ENCODE measurements at places on chromosomes 4 and X. TPM values are rescaled to one million over a fixed set of nuclear protein-coding genes. Genes with fewer than 3 reads are reported as not detected.

The DMP1 gene
- total RNA-seq, result not detected

The ALB gene
- not detected for total RNA-seq

The CTAG2 gene
- not detected for total RNA-seq

The EDNRA gene
- 5.2 TPM for total RNA-seq

The ERCC6L gene
- total RNA-seq, result 0.15 TPM

The YIPF7 gene
- 0.73 TPM for total RNA-seq

The LIMCH1 gene
- 71.8 TPM for total RNA-seq

The PAGE5 gene
- not detected for total RNA-seq

The TMEM165 gene
- total RNA-seq, result 165 TPM

DNA sequence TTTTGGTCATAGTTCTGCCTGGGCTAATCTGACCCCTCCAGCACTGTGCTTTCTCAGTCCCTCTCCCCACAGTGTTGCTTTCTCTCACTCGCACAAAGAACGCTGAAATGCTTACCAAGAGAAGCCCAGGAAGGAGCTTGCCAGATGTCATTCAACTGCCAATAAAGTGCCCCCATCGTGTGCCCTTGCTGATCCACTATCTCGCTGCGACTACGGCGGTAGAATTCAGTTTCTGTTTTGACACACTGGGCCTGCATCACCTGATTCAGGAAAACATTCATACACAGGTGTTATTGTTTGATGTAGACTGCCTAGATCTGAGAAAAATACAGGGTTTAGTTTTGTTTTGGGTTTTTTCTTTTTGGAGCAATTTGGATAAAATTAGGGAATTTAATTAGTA, 121.2 kb downstream of the MANBA start:
- no peak for DNase-seq

GRCh38 chr4:61245069-61245714, 45.1 kb downstream of the ADGRL3 start:
- no peak for DNase-seq

GRCh38 chr4:144687466-144687865, 41.5 kb downstream of the HHIP start:
- DNase-seq, result no peak

GRCh38 chr4:13218326-13218958, 265.7 kb downstream of the RAB28 start:
- DNase-seq, result no peak

GRCh38 chr4:73194064-73194463, 64.5 kb downstream of the ANKRD17 start:
- DNase-seq, result no peak

GRCh38 chr4:39004758-39005157, 27.5 kb downstream of the TMEM156 start:
- no peak for DNase-seq

DNA sequence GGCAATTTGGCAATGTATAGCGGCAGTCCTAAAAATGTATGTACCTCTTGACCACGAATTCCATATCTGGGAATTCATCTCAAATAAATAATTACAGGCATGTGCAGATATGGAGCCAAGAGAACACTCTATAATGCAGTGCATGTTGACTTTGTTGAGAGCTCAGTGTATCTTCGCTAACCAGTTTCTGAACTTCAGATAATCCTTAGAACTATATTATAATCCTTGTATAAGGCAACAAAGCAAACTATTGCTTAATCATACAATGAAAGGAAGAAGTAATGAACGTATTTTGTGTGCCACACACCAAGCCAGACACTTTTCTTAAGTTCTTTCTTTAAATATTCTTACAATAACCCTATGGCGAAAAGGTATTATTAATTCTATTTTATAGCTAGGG, 168.5 kb downstream of the SMIM20 start:
- no peak for DNase-seq

- DNase-seq, result no peak
Measured at GRCh38 chrX:136608295-136608933, 39.5 kb upstream of the CD40LG start.

GRCh38 chrX:37349221-37350033, at the start of gene PRRG1:
Gene PRRG1 (plus strand): TSS chrX:37349364. CDS start chrX:37406250, 56,886 bp downstream.
- DNase-seq, result peak; percentile 38

DNA sequence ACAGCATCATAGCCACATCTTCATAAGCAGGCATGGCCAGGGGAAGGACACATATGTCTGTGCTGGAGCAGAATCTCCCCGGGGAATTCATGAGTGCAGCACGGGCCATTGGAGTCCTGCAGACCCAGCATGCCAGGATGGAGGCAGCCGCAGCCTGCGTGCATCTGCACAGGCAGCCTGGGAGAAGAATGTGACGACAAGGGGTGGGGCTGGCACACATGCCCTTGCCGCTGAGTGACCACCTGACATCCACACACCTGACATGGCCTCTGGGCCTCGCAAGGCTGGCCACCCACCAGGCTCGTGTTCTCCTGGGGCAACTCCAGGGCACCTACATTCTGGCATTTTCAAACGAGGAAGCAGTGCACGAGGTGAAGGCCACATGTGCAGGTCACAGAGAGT, 66.2 kb upstream of the AFAP1 start:
- no peak for DNase-seq

DNA sequence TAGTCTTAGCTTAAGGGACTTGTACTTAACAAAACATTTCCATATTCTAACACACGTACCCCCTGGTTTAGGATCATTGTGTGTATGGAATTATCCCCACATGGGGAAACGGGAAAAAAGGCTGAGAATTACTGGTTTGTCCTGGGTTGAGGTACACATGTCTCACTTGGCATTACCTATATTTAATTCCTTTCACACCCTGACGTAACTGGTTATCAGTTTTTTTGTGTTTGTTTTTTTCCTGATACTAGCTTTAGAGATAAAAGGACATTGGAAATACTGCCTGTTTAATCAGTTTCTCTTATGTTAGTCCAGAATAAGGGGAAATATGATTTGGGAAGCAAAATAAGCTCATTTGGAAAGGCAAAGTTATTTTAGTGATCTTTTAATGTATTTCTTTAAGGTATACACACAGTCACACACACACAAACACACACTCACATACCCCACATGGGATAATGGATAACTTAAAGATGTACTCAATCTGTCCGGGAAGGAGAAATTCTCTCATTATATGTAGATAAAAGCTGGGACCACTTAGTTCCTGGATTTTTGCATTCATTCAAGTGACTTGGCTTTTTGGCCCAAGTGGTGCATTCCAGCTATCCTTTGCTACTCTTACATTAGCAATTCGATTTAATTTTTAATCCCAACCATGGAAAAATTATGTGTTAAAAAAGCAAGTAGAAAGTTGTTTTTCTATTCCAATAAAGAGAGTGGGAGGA, 13.0 kb downstream of the SEPTIN11 start:
- DNase-seq, result no peak

DNA sequence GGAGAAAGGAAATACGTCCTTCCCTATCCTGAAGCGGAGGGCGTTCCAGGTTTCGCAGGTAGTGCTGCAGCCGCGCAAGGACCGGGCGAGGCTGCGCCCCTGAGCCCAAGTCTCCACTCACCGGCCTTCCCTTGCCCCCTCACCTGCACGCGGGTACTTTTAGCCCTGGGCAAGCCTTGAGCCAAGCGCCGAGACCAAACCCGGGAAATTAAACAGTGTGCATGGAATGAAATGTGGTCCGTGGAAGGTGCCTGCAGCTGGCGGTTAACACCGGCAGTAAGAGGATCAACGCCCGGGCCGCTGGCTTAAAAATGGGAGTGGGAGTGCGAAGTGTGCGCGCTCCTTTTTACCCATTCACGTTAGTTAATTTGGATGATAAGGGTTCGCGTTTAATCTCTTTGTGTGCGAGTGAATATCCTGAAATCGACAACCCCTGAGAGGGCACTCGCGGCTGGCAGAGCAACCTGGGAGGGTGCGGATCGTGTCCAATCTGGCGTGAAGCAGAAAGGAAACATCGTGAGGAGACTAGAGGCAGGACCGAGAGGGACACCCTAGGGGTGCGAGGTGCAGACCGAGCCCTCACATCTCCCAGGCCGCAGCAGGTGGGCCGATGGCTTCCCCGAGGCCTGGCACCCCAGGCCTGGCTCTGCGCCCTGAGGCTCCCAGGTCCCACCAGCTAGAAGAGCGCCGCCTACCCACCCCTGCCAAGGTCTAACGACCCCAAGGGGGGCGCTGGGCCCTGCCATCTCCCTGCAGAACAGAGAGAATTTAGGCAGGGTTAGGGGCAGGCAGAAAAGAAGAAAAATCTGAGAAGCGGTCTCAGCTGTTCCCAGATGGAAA, 2.0 kb upstream of the HELT start:
- no peak for DNase-seq

GRCh38 chr4:47749858-47750257, 88.0 kb downstream of the CORIN start:
- DNase-seq, result no peak

DNA sequence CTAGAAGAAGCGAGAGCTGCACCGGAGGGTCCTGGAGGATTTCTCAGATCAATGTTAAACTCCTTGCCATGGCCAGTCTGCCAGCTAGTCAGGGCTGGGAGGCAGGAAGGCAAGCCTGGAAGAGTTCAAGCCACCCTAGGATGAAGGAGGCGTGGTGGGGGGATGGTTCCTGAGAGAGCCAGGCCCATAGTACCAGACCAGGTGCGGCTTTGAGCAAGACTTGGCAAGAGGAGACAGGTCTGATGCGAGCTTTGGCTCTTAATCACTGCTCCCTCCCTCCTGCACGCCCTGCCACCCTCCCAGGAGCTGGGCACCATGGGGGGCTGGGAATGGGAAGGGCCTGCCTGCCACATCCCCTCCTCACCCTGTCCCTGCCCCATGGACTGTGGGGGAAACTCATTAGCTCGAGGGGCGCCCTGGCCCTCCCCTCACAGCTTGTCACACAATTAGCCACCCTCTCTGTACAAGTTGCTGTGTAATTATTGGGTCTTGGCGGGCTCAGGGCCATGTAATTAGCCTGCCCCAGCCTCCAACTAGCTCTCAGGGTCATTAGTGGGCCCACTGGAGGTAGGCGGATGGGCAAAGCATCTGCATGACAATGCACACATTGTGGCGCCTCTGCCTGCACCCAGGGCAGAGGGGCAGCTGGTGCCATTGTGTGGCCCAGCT, 50.3 kb downstream of the EFNB1 start:
- DNase-seq, result no peak

DNA sequence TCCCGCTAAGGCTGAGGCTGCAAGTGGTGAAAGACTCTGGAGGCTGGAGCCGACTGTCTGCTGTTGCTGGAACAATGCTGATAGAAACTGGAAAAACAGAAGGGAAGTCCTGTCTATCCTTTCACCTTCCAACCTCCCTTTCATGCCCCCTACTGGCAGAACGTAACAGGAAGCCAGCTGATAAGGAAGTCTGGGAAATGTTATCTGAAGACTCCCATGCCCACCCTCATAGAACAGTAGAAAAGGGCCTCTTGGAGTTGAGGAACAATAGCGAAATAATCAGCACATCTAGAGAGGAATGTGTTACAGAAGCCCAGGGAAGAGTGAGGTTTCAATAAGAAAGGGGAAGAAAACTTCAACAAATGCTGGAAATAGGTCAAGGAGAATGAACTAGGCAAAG, 117.1 kb upstream of the DKK2 start:
- DNase-seq, result no peak

- no peak for DNase-seq
Measured at GRCh38 chr4:170003071-170004070, 22.8 kb downstream of the MFAP3L start.

- no peak for DNase-seq
Measured at GRCh38 chr4:86919561-86920223, 15.1 kb upstream of the AFF1 start.

- DNase-seq, result no peak
Measured at GRCh38 chrX:67544281-67545035, 637 bp downstream of the AR start.

DNA sequence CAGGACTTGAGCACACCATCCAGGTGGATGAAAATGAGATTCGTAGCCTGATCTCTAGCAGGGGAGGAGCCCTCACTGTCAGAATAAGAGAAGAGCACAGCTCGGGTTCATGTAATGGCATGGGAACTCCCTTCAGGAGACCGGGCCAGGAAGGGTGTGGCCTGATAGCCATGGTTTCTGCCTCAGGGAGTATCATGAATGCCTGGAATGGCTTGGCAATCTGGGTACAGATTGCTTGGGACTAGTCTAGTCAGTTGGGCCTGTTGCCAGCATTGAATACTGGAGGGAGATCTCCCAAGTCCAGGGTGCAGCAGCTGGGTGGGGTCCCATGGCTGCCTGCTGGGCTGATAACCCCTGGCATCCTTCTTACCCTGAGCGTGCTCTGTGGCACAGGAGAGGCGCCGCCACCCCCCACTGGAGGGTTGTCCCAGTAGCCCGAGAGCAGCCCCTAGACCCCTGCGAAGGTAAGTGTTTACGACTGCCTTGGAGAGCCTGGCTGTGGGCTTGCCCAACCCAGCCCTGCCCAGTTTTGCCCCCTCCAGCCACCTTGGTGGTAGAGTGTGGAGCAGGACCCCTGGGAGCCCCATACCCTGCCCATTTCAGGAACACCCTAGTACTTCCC, 298.8 kb downstream of the TEX13A start:
- DNase-seq, result no peak

GRCh38 chr4:121785479-121785878, 15.6 kb upstream of the EXOSC9 start:
- peak; percentile 19 for DNase-seq

DNA sequence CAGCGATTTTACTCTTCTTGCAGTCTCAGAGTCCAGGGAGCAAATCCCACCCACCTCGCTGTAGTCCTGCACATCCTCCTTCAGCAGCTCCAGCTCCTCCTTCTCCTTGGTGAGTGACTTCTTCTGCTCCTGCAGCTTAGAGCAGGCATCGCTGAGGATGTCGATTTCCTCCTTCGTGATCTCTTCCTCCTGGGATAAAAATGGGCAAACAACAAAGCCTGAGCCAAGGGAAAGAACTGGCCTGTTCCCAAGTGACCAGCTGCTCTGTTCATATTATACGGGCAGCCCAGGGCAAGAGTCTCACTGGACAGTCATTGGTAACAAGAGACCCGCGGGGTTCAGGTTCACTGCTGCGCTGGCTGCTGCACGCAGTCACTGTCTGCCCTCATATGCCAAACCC, 26.2 kb downstream of the FGFR3 start:
- DNase-seq, result no peak

DNA sequence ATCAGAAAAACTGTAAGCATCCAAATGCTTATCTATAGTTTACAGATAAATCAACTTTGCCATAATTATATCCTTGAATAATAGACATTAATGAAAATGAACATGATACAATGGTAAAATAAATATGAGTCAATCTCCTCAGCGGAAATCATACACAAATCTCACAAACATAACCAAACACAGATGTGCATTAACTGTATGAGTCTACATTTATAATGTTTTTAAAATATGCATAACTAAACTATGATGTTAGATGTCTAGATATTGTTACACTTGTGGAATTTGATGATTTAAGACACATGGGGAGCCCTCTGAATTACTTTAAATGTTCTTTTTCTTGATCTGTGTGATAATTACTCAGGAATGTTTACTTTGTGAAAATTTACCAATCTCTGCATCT, 951.2 kb downstream of the TECRL start:
- DNase-seq, result no peak

GRCh38 chrX:19787305-19787815, 100.0 kb downstream of the SH3KBP1 start:
- DNase-seq, result no peak

DNA sequence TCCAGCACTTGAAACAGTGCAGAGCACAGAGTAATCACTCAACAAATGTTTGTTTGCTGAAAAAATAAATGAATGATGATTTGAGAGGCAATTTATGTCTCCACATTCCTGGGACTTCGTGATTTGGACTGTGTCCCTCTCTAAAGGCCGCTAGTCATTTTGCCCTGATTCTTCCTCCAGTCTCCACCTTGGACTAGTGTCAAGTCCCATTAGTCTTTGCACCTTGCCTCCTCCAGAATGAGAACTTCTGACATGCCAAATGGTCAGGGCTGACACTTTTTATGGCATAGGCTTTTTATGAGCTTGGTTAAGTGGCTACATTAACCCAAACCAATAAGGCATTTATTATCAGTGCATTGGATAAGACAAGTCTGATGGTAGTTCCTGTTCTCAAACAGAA, 65.1 kb upstream of the POF1B start:
- DNase-seq, result no peak

All from breast epithelium (tissue), 4 donors.